ENCODE measurements at places on chromosomes 11 and 22. TPM values are rescaled to one million over a fixed set of nuclear protein-coding genes. Genes with fewer than 3 reads are reported as not detected.

DNA sequence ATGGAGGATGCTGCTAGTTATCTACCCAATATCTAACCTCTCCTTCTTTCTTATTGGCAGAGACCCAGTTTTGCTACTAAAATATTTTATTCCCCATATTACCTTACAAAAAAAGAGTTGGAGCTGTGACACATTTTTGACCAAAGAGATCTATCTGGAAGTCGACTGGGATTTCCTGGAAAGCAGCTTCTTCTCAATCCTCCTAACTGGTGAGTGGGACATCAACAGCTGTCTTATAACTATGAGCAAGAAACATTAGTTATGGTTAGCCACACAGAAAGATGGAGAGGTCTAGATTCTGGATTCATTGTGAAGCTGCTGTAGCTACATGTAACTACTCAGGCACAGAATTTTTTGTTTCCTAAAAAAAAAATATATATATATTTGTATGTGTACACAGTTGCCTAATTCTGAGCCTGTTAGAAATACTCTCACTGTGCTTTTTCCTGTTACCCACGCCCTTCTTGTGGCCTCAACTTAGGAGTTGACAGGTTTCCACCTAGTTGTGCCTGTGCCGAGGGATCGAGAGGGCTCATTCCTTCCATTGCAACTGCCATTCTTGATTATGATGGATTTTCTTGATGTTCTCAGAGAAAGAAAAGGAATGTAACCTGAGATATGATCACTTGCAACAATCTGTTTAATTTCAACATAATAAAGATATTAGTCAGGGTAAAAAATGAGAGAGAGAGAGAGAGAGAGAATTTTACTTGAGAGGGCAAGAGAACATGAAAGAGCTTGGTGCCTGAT, 142.0 kb downstream of the SLC17A6 start:
- no peak for DNase-seq

GRCh38 chr11:107665018-107665417, 46.8 kb downstream of the SLN start:
- DNase-seq, result no peak

DNA sequence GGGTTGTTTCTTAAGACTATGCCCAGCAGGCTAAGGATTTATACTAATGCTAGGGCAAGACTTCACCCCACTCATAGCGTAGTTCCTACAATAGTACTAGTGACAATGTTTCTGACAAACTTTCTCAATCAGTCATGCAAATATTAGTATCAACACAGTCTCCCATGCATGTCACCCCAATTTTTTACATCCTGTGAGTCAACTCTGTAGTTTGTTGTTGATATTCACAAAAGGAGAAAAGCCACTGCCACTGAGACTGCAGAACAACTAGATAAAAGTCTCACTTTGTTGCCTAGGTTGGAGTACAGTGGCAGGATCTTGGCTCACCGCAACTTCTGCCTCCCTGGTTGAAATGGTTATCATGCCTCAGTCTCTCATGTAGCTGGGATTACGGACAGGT, 155.2 kb downstream of the RBFOX2 start:
- DNase-seq, result no peak

GRCh38 chr11:75770102-75770501, 1.5 kb downstream of the DGAT2 start:
- DNase-seq, result no peak

DNA sequence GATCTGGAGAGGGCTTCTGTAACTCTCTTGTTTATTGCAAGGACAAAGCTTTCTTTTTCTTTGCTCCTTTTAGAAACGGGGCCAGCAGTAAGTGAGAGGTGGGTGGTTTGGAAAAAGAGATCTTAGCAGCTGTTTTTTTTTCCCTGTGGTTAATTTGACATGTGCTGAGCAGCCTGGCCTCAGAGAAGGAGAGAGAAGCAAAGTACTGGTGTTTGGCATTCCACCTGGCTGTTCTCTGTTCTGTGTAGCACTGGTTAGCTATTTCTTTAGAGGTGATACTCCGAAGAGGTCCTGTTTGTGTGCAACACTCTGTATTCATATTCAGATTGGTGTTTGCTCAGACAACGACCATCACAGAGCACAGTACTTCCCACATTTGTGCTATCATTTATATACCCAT, 80.8 kb upstream of the SORL1-AS1 start:
- no peak for DNase-seq

DNA sequence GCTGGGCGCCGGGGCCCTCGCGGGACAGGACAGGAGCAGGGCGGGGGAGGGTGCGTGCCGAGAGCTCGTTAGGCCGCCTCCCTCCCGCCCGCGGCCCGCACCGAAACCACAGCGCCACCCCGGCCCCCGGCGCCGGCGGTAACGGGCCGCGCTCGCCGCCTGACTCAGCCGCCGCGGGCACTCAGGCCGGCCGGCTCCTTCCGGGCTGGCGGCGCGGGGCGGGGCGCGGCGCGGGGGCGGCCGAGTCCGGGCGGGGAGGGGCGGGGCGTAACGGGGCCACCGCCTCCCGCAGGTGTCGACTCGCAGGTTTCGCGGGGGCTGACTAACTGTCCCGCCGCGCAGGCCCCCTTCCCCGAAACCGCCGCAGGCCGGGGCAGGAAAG, at the start of gene AP5B1:
AP5B1 (minus strand) TSS at position 207 of the 382 bp plus-strand sequence. CDS start 385 bp downstream, outside the sequence.
- DNase-seq, result peak; percentile 41

GRCh38 chr11:108289699-108290098, 66.8 kb downstream of the ATM start:
- DNase-seq, result no peak

ANKRD49 gene
- polyA plus RNA-seq, result 7.2 TPM
